ENCODE measurements at places on chromosomes 6 and 20. TPM values are rescaled to one million over a fixed set of nuclear protein-coding genes. Genes with fewer than 3 reads are reported as not detected.

DNA sequence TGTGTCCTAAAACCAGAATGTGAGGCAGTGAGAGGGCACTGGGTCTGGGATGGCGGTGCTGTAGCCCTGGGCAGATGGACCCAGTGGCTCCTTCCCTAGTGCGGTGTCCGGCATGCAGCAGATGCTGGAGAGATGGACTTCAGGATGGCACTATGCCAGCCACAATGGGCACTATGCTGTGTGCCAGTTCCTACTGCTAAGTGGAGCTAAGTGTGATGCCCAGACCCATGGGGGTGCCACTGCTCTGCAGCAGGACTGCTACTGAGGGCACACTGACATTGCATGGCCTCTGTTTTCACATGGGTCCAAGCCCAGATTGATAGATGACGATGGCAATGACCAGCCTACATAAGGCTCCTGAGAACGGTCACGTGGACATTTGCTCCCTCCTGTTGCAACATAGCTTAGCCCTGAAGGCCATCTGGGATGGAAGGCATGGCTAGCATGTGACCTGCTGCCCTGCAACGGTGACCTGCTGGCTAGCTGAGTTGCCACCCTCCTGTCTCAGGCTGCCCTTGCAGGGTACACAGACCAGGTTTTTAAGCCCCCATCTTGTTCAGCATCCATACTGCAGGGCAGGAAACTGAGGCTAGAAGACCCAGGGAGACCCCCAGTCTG, 31.3 kb upstream of the KCNK16 start:
- no peaks in the 10 kb centered on the region for H3K36me3 ChIP-seq
- H3K4me1 ChIP-seq: no peaks in the 10 kb centered on the region
- no peaks in the 10 kb centered on the region for H3K27me3 ChIP-seq
- no peak overlapping the region for H3K27ac ChIP-seq
- DNase-seq: no peak
- no peak overlapping the region for H3K4me3 ChIP-seq

- H3K4me3 ChIP-seq: no peak overlapping the region
- H3K4me1 ChIP-seq: no peaks in the 10 kb centered on the region
- H3K36me3 ChIP-seq: peaks cover 4% of the 10 kb centered on the region
- peaks cover 16% of the 10 kb centered on the region for H3K27me3 ChIP-seq
Measured at GRCh38 chr6:163683105-163683622, 268.6 kb downstream of the QKI start.

GRCh38 chr20:53829724-53830521, 236.3 kb upstream of the ZNF217 start:
- peaks cover 73% of the 10 kb centered on the region for H3K4me1 ChIP-seq
- H3K27ac ChIP-seq: peak overlapping the region; percentile 97
- H3K36me3 ChIP-seq: peaks cover 2% of the 10 kb centered on the region
- no peak for DNase-seq
- peak overlapping the region; percentile 88 for H3K4me3 ChIP-seq
- H3K27me3 ChIP-seq: no peaks in the 10 kb centered on the region

- DNase-seq: no peak
- H3K36me3 ChIP-seq: no peaks in the 10 kb centered on the region
- H3K4me3 ChIP-seq: no peak overlapping the region
Measured at GRCh38 chr6:125732398-125732797, 17.0 kb upstream of the HEY2 start.

The LY6G6D gene
- total RNA-seq: not detected

DNA sequence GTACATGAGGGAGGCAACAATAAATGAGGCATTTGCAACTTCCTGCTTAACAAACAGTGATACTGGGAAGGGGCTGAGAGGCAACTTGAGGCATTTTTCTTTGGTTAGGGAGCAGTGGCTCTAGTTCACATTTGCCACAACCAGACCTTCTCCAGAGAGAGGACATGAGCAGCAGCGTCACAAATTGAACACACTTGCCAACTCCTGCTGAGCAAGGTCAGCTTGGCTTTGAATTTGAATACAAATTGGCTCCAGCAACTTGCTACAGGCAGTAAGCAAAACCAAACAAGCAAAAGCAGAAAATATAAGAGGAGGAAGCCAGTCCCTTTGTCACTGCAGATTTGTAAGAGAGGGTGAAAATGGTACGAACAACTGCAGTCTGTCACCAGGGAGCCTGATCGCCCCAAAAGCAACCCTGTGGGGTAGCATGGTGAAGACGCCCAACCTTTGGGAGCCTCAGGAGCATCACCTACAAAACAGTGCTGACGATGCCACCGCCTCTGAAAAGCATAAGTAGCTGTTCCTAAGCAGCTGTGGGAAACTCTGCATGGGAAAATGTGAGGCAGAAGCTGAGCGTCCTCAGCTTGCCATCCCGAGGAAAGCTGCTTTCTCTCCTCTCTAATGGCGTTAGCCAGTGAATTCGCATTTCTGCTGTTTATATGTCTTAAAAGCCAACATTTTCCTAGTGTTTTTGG, 378.7 kb downstream of the RNGTT start:
- no peak for DNase-seq
- peaks cover 1% of the 10 kb centered on the region for H3K4me1 ChIP-seq
- H3K4me3 ChIP-seq: no peak overlapping the region

GRCh38 chr20:59003836-59004492, 3.1 kb downstream of the CTSZ start:
- no peak for DNase-seq
- H3K27ac ChIP-seq: peak overlapping the region; percentile 55
- no peaks in the 10 kb centered on the region for H3K36me3 ChIP-seq
- no peaks in the 10 kb centered on the region for H3K27me3 ChIP-seq
- H3K4me3 ChIP-seq: peak overlapping the region; percentile 93

The GGTLC1 gene
- total RNA-seq: not detected

The B3GAT2 gene
- not detected for total RNA-seq

The GJA10 gene
- total RNA-seq: not detected

The NOX3 gene
- total RNA-seq: not detected

GRCh38 chr6:21332660-21333059, 260.9 kb upstream of the SOX4 start:
- no peak for DNase-seq
- no peaks in the 10 kb centered on the region for H3K4me1 ChIP-seq
- no peaks in the 10 kb centered on the region for H3K36me3 ChIP-seq

DNA sequence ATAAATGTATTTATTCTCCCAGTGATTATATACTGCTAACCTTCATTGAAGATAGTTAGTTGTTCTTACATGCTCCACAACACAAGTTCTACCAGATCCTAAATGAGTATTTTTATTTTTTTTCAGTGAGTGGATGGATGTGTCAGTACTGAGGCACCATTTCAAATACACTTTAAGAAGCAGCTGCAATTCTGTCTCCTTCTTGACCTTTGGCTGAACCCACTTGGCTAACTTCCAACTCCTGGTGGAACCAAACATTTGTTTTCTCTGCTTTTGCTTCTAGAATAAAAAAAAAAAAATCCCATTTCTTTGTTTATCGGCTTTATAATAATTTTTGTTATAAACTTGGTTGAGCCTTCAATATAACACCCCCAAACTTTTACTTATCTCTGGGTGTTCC, 458.3 kb upstream of the MAP3K7 start:
- no peaks in the 10 kb centered on the region for H3K27me3 ChIP-seq
- no peak overlapping the region for H3K4me3 ChIP-seq
- H3K4me1 ChIP-seq: no peaks in the 10 kb centered on the region
- H3K27ac ChIP-seq: no peak overlapping the region

DNA sequence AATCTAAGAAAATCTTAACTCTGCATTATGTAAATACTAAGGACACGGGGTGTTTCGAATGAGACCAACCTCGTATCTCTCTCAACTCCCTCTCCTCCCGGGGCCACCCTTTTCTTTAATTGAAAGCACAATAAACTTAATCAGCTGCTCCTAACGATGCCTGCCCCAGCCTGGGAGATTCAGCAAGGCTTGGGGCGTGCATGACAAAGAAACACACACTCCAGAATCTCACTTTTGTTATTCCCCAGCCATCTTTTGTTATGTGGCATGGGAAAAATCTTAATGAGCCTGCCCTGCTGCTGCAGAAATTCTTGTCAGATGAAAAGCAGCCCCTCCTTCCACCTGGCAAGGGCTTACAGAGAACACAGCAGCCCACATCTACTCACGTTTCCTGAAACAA, 117.4 kb downstream of the TTLL2 start:
- no peak overlapping the region for H3K4me3 ChIP-seq
- H3K27me3 ChIP-seq: peaks cover 6% of the 10 kb centered on the region
- H3K27ac ChIP-seq: no peak overlapping the region
- H3K36me3 ChIP-seq: no peaks in the 10 kb centered on the region
- no peaks in the 10 kb centered on the region for H3K4me1 ChIP-seq

- DNase-seq: no peak
- no peak overlapping the region for H3K4me3 ChIP-seq
- H3K4me1 ChIP-seq: no peaks in the 10 kb centered on the region
- peaks cover 15% of the 10 kb centered on the region for H3K27me3 ChIP-seq
- H3K27ac ChIP-seq: no peak overlapping the region
Measured at GRCh38 chr20:21614980-21615379, 90.5 kb upstream of the PAX1 start.

GRCh38 chr6:52548353-52548713, 28.5 kb downstream of the TRAM2 start:
- DNase-seq: no peak
- no peak overlapping the region for H3K27ac ChIP-seq

All from naive thymus-derived CD8-positive, alpha-beta T cell (primary cell).